Ascending aorta (tissue), 2 donors: ENCODE measurements at places on chromosomes 7 and 10.

DNA sequence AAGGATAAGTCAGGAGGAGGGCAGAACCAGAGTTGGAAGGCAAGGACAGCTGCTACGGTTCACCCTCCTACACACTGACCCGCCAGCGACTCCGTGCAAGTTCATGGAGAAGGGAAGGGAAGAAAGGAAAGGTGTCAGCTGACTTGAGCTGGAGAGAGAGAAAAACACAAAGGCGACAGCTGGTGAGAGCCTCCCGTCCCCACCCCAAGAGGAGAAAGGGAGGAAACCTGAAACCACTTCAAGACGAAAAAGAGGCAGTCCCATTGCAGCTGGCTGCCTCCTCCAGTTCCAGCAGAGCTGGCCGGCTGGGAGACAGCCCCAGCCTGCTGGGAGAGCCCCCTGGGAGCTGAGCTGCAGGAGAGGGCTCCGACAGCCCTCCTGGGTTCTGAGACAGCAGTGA lies 75.2 kb downstream of the PARD3 start:
- no peak for DNase-seq
- H3K4me1 ChIP-seq: no peaks in the 10 kb centered on the region
- H3K27me3 ChIP-seq: no peaks in the 10 kb centered on the region
- no peaks in the 10 kb centered on the region for H3K36me3 ChIP-seq

- H3K4me1 ChIP-seq: no peaks in the 10 kb centered on the region
- H3K36me3 ChIP-seq: no peaks in the 10 kb centered on the region
- no peak overlapping the region for H3K4me3 ChIP-seq
- DNase-seq: no peak
- H3K27ac ChIP-seq: no peak overlapping the region
- H3K27me3 ChIP-seq: no peaks in the 10 kb centered on the region
Measured at GRCh38 chr10:28980264-28980663, 302.9 kb downstream of the BAMBI start.

DNA sequence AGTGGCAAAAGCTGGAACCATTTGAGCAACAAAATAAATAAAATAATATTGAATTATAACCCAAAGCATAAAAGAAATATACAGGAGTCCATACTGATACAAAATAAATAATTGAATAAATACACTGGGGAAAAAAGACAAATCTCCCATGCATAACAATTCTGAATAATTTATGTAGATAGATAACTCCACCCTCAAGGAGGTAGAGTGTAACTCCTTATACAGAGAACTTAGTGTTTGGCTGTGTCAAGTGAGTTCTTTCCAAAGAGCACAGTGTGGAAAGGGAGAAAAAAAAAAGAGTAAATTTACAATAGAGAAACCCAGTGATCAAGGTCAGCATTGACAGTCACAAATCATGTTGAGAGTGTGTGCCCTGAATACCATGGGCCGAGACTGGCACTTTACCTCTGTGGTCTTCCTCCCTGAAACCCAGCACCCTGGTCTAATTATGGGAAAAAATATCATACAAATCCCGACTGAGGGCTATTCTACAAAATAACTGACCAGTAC lies 5.5 kb downstream of the PIK3AP1 start:
- no peak for DNase-seq
- no peaks in the 10 kb centered on the region for H3K27me3 ChIP-seq
- H3K4me1 ChIP-seq: no peaks in the 10 kb centered on the region
- no peaks in the 10 kb centered on the region for H3K36me3 ChIP-seq
- H3K4me3 ChIP-seq: no peak overlapping the region
- no peak overlapping the region for H3K27ac ChIP-seq

- H3K27me3 ChIP-seq: no peaks in the 10 kb centered on the region
- no peaks in the 10 kb centered on the region for H3K36me3 ChIP-seq
- DNase-seq: no peak
Measured at GRCh38 chr7:121187676-121188075, 141.1 kb upstream of the WNT16 start.
